ENCODE measurements at places on chromosomes 3 and 15.

- no peak for DNase-seq
Measured at GRCh38 chr15:52511084-52511483, 17.6 kb downstream of the MYO5A start.

- DNase-seq, result no peak
Measured at GRCh38 chr3:169186596-169186995, 476.9 kb downstream of the MECOM start.

DNA sequence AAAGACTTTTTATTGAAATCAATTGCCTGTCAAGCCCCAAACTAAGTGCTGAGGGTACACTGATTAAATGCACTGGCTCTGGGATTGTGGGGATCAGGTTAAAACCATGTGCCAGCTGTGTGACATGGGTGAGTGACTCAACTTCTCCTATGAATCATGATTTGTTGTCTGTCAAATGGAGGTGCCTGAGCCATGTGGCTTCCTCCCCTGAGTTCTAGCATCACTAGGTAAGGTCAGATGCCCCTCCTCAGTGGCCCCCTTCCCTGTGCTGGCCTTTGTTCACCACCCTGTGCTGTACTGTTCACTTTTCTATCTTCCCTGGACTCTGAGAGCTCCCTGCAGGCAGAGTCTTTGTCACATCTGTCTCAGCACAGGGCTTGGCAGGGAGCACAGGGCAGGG lies 43.6 kb upstream of the ATP2B2 start:
- peak; percentile 8 for DNase-seq

GRCh38 chr3:13424141-13424844 lies 4.2 kb upstream of the NUP210 start:
- DNase-seq, result no peak

GRCh38 chr3:171001957-171002694 lies 24.4 kb downstream of the SLC2A2 start:
- DNase-seq, result no peak

- no peak for DNase-seq
Measured at GRCh38 chr15:43808960-43809678, 8.7 kb downstream of the HYPK start.

DNA sequence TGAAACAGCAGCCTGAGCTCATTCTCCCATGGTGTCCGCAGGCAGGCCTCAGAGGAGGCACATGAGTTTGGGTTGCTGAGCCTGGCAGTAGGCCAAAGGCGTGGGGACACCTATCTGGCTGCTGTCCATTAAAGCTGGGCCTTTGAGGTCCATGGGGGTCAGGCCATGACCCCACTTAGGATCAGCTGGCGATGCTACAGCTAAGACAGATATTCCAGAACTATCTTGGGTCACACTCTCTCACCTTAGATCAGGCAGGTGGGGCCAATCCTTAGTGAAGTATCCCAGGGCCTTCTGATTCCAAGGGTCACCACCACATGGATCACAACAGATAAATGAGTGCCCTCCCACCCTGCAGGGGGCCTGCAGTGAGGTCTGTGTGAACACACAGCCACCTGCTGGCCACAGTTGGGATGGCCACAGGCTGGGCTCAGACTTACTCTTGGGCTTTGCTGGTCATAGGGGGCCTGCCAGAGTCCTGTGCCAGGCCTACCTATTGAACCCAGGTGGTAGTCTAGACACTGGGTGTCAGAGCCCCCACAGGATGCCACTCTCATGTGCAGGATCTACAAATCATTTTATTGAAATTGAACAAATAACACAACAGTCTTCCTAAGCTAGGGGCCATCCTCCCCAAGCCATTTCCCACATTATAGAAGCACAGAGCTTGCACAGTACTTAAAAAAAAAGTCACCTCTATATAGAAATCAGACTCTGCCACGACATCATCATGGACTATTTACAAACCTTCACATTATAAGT lies 2.0 kb upstream of the HYAL2 start:
- DNase-seq, result peak; percentile 45

- no peak for DNase-seq
Measured at GRCh38 chr15:37102305-37103162, 2.2 kb upstream of the MEIS2 start.

DNA sequence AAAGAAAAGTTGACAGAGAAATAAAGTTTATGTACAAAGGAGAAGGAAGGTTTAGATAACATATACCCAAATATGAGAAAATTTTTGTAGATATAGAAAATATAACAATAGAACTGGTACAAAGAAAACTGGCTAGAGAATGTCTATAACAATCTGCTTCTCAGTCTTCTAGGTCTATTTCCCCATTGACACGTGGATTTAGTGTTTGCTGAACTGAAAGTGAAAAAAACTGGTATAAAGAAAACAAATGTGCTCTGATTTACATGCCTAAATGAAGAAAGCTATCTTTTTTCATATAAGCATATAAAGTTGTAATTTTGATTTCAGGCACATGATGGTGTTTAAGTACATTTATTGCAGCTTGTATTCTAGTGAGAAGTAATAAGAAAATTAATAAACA lies 9.8 kb downstream of the KCNMB2 start:
- no peak for DNase-seq

- DNase-seq, result no peak
Measured at GRCh38 chr3:63975723-63976122, 47.6 kb downstream of the PSMD6 start.

GRCh38 chr3:18047052-18047451 lies 304.6 kb upstream of the TBC1D5 start:
- DNase-seq, result no peak

DNA sequence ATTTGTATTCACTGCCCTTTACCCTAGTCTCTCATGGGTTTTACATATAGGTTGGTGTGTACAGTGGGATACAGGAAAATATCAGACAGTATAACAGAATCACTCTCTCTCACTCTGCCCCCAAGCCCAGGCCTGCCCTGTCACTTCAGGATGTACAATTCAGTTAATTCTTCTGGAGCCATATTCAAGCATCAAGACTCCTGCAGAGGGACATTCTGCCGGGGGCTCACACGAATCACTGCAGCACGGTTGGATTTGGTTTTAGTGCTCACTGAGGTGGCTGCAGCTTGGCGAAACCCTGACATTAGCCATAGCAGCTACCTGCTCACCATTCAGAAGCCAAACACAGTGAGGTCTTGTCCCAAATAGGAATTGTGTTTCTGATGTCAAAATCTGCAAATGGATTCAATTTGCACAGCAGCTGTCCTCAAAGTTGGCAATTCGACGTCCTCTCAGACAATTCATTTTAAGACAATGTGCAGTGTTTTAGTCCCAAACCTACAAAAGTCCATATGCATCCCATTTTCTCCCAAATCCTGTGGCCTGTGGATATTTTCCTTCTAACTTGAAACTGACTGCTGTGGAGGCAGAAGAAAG lies 82.9 kb downstream of the CHSY1 start:
- DNase-seq, result no peak

DNA sequence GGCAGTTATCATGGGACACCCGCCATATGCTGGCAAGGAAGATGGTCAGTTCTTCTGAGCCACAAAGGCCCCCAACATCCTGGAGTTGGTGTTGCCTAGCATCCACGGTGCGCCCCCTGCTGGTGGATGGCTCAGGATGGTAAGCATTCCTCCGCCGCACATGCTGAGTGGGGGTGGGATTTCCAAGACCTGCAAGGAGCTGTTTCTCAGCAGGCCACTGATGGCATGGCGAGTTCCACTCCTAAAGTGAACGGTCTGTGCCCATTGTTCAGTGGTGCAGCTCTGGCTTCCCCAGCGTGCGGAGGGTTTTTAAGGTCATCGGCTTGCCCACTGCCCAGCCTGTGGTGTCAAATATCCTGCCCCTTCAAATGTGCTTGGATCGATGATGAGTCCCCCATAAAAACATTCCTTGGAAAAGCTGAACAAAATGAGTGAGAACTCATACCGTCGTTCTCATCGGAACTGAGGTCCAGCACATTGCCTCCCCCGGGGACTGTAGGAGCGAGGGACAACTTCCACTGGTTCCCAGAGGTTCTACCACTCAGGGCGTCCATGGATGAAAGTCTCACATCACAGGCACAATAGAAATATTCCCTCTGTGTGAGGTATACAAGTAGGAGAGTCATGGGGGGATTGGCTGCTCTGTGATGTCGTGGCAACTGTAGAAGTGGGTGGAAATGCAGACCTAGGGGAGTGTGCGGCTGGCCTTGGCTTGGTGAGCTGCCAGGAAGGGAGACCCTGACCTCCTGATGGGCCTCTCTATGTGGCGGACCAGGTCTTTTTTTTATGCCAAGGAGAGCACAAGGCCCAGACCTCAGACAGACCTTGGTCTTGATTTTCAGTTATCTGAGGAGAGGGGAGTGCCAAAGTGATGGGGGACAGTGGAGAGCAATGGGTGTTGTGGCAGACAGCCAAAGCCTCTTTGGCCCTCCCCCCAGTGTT lies 102.0 kb downstream of the SNRPN start:
- DNase-seq, result peak; percentile 1

GRCh38 chr15:48705381-48705780 lies 59.9 kb upstream of the FBN1 start:
- no peak for DNase-seq

DNA sequence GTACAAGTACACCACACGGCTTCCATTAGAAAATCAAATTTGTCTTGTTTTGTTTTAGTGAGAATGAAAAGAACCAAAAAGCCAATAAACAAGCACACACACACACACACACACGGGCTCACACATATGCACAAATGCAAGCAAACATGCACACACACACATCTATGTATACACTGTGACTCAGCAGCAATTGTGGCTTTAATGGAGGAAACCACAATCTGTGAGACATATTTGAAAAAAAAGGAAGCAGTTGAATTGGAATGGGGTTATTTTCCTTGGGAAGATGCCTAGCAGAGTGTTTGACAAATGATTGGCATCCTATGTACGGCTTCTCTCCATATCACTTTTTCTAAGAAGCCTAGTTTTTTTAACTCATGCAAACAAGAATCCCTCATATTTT lies 201.1 kb upstream of the ARRDC4 start:
- DNase-seq, result no peak

GRCh38 chr15:76060118-76060989 lies 569 bp downstream of the TMEM266 start:
- DNase-seq, result peak; percentile 10

- no peak for DNase-seq
Measured at GRCh38 chr3:26799679-26800317, 177.2 kb downstream of the LRRC3B start.

- no peak for DNase-seq
Measured at GRCh38 chr3:176293276-176293675, 904.0 kb downstream of the TBL1XR1 start.

DNA sequence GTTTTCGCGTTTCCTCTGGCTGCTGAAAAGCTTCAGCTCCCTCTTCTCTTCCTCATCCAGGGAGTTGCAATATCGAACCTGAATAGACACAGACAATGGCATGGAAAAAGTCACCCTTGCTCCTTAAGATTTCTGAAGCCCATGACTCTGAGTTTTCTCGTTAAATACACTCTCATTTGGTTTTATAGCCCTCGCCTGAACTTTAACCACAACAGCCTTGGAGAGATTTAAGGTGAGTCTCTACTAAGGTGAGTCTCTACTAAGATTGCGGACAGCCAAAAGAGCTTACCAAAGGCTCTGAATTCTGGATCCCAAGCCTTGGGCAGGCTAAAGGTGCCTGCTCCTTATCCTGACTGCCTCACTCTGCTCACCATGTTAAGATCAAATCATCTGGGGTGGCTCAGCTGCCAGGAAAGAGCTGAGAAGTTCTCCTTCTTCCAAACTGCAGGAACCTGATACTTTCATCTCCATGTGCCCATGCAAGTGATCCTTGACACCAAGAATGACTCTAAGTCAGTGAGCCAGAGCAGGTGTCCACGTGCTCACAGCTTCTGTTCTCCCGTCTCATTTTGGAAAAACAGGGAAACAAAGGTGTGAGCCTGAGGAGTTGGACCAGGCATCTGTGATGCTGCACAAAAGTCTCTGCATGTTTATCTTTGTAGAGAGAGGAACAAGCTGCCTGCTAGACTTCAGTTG lies 65.1 kb downstream of the PRICKLE2 start:
- no peak for DNase-seq

- no peak for DNase-seq
Measured at GRCh38 chr15:57205996-57206395, 170.3 kb upstream of the CGNL1 start.

DNA sequence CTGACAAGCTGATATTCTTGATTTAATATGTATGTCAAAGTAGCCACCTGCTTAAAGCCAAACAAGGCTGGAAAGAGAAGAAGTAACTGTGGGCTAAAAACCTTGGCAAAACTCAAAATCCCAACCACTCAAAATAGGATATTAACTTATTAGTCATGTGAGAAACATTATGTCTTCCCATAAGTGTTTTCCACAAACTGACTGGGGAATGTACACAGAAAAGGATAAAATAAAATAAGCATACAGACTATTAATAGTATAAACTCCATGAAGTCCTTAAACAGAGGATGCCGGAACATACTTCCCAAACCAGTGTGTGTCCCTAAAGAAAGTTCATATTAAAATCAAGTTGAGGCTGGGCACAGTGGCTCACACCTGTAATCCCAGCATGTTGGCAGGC lies 263.7 kb upstream of the THBS1 start:
- no peak for DNase-seq

GRCh38 chr15:62570405-62570783 lies 405.3 kb upstream of the C2CD4B start:
- DNase-seq, result no peak

DNA sequence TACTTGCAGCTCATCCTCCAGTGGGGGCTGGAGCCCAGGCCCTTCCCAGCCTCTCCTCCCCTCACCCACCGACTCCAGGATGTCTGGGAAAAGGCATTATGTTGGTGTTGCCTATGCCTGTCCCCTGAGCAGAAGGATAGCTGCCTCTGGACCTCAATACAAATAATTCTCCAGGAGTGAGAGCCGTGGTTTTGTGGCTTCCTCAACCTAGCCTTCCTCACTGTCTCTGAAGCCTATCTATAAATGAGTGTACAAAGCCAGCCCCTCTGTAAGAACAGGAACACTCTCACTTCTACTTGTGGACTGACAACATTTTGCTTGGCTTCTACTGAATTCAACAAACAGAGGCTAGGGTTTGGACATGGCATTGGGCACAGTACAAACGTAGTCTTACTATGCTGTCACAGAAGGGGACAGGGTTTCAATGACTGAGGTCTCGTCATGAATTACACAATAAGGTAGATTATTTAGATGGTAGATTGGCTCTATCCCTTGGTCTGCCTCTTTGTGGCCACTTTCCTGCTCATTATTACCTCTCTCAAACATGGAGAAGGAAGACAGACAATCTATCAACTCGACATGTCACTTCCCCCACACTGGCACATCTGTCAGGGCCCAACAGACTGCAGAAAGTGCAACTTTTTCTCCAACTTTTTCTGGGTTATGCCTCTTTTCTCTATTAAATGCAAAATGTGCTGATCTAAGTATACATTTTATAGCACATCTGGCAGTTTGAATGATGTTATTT lies 82.8 kb upstream of the MEX3B start:
- no peak for DNase-seq

GRCh38 chr3:112508261-112508660 lies 9.0 kb upstream of the BTLA start:
- DNase-seq, result no peak

GRCh38 chr3:39138804-39139415 lies 14.5 kb downstream of the CSRNP1 start:
- DNase-seq, result no peak

All from stimulated activated naive CD4-positive, alpha-beta T cell treated with Interleukin-2 at 50 U/mL for 16 hours (primary cell).